ENCODE measurements at places on chromosomes 1 and 21.

DNA sequence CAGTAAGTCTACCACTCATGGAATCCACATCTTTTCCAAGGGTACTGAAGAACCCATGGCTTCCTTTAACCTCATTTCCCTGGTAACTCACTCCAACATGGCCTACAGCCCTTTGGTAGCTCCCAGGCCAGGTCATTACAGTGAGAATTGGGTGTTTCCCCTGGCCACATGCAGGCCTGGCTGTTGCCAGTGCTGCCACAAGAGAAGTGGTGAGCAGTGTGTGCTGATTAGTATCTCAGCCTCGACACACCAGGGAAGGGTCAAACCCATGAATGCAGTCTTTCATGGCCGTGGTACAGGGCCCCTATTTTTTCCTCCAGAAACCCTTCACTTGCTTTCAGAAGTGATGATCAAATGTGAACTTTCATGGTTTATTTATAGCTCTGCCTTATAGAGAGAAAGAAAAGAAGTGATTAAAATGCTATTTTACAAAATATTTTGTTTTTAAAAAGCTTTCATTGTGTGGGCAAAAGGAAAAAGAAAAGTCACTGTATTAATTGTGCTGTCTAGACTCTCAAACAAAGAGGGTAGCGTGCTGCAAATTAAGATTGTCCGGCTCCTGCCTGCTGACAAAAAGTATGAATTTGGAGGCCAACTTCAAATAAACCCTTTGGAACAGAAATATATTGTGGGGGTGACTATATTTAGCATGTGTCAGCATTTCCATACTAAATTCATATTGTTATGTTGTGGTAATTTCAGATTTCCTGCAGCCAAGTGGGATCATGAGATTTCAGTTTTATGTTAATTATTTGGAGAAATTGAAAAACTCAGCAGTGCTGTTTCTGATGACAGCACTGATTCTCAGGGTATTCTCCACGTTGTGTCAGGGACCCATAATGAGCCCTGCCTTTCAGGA lies 62.0 kb upstream of the HOOK1 start:
- H3K4me1 ChIP-seq, result peaks cover 10% of the 10 kb centered on the region
- no peak overlapping the region for H3K4me3 ChIP-seq
- H3K36me3 ChIP-seq, result no peaks in the 10 kb centered on the region
- ATAC-seq, result peak; percentile 45
- no peaks in the 10 kb centered on the region for H3K27me3 ChIP-seq

DNA sequence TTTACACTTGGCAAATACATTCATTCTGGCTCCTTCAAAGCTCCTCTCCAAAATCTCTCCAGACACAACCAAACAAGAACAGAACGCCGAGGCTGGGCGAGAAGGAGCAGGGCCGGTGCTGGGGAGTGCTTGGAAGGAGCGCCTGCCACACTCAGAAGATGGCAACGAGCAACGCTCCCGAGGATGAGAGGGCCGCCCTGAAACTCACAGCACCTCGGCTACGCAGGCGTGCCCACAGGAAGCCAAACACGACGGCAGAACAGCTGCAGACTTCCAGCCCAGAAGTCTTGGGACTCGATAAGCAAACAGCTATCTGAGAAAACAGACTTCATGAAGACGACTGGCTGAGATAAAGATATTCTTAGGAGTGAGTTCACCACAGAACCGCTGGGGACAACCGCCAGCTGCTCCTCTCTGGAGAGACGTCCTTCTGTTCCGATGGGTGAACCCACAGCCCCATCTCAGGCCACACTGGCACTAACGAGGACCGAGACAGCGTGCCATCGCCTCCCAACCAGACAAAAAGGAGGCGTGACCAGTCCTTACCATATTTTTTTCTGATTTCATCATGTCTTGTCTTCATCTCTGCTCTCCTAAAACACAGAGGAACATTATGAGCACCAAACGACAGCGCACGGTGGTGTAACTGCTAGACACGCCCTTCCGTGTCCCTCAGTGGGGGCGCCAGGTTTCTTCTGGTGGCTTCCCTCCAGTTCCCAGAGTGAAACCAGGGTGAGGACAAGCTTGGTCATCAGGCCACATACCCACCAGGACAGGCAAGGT lies 18.6 kb downstream of the PTTG1IP start:
- H3K27me3 ChIP-seq, result no peaks in the 10 kb centered on the region
- peaks cover 54% of the 10 kb centered on the region for H3K36me3 ChIP-seq
- no peak overlapping the region for H3K27ac ChIP-seq
- no peak for ATAC-seq
- no peak overlapping the region for H3K4me3 ChIP-seq

GRCh38 chr1:167514288-167514687 lies 4.0 kb downstream of the CD247 start:
- H3K4me3 ChIP-seq, result no peak overlapping the region
- peaks cover 52% of the 10 kb centered on the region for H3K27me3 ChIP-seq
- no peak for ATAC-seq
- H3K36me3 ChIP-seq, result no peaks in the 10 kb centered on the region
- H3K27ac ChIP-seq, result no peak overlapping the region
- no peaks in the 10 kb centered on the region for H3K4me1 ChIP-seq

DNA sequence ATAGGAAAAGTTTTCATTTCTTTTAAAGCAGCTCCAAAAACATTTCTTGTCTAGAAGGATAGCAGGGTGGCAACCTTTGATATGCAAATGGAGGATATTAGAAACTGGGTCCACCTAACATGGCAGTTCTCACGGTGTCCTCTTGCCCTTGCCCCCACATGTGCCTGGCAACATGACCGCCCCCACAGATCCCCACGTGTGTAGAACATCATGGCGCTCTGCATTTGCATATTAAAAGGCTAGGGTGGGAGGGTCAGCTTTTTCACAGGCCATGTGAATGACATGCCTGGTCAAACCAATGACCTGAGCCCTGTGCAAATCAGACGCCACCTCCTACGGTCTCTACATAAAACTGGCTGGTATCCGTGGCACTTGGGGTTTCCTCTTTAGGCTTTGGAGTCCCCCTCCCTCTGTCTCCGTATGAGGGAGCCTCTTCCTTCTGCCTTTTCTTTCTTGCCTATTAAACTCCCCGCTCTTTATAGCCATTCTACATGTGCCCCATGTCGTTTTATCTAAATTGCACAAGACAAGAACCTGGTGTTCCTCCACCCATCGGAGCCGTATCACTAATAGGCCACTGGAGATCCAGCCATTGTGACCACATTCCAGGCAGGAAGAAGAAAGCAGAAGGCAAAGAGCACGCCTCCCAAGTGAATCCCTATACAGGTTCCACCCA lies 71.3 kb downstream of the WDR4 start:
- peaks cover 18% of the 10 kb centered on the region for H3K27me3 ChIP-seq
- ATAC-seq, result no peak
- no peak overlapping the region for H3K4me3 ChIP-seq
- no peak overlapping the region for H3K27ac ChIP-seq
- H3K4me1 ChIP-seq, result no peaks in the 10 kb centered on the region

DNA sequence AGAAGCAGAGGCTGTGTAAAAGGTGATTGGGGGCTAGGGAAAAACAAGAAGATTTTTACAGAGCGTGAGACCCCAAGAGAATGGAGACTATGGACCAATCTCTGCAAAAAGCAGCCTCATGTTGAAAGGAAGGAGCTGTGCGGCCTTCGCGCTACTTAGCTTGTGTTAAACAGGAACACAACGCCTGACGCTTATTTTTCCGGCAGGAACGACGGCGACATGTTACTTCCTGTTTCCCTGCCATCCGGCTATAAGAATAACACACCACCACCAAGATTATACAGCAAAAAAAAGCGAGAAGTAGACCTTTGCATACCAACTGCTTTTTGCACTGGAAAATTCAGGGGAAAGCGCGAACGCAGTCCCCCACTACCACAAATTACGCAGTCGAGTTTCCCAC lies 272.7 kb downstream of the FAM72C start:
- H3K27ac ChIP-seq, result no peak overlapping the region
- no peak for ATAC-seq
- H3K4me1 ChIP-seq, result peaks cover 8% of the 10 kb centered on the region
- no peak overlapping the region for H3K4me3 ChIP-seq

GRCh38 chr1:147669469-147670318 lies 630 bp downstream of the ACP6 start:
- H3K27ac ChIP-seq, result peak overlapping the region; percentile 80
- peak; percentile 63 for ATAC-seq
- H3K27me3 ChIP-seq, result peaks cover 22% of the 10 kb centered on the region
- peaks cover 20% of the 10 kb centered on the region for H3K4me1 ChIP-seq

GRCh38 chr1:205316161-205316566 lies 5.4 kb downstream of the NUAK2 start:
- H3K27ac ChIP-seq, result peak overlapping the region; percentile 97
- H3K4me1 ChIP-seq, result peaks cover 96% of the 10 kb centered on the region
- H3K4me3 ChIP-seq, result peak overlapping the region; percentile 71

DNA sequence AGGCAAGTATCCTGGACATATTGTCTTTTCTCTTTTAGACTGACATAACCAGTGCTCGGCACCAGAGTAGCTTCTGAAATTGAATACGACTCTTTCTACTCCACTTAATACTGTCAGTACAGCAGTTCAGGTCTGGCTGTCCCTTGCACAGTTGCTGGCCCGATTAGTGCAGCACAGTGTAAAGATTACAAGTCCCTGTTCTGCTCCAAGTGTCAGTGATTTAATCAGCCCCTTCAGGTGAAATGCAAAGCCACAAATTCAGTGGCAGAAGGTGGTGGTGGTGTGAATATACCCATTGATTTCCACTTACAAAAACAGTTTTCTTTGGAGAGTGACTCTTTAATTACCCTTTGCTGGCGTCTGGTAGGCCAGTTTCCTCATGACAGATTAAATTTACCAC lies 545.4 kb downstream of the ADGRL2 start:
- H3K4me3 ChIP-seq, result no peak overlapping the region
- H3K27me3 ChIP-seq, result no peaks in the 10 kb centered on the region
- H3K27ac ChIP-seq, result no peak overlapping the region
- no peak for ATAC-seq
- H3K4me1 ChIP-seq, result no peaks in the 10 kb centered on the region

DNA sequence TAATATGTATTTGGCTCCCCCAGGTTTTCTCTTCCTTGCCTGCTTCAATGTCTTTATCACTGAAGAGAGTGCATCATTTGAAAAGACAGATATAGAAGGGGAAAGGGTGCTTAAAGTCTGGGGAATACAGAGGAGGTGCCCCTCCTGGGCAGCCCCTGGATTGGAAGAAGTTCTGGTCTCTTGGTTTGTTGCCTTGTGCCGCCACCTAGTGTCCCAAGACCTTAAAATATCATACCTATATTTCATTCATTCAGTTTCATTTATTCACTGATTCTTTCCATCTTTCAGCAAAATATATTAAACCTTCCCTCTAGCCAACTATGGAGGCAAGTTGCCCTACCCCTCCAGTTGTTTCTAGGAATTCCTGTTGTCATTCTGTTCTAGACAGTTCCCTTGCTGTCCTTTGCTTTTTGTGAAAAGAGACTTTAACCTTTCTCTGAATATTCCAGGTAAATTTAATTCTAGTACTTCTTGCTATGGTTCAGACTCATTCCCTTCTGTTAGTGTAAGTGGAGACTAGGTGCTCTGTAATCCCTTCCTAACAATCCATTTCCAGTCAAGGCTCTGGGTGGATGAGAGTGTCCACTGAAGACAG lies 56.1 kb downstream of the MEF2D start:
- ATAC-seq, result no peak
- peaks cover 7% of the 10 kb centered on the region for H3K4me1 ChIP-seq
- no peak overlapping the region for H3K27ac ChIP-seq
- H3K4me3 ChIP-seq, result no peak overlapping the region
- peaks cover 80% of the 10 kb centered on the region for H3K27me3 ChIP-seq
- no peaks in the 10 kb centered on the region for H3K36me3 ChIP-seq

DNA sequence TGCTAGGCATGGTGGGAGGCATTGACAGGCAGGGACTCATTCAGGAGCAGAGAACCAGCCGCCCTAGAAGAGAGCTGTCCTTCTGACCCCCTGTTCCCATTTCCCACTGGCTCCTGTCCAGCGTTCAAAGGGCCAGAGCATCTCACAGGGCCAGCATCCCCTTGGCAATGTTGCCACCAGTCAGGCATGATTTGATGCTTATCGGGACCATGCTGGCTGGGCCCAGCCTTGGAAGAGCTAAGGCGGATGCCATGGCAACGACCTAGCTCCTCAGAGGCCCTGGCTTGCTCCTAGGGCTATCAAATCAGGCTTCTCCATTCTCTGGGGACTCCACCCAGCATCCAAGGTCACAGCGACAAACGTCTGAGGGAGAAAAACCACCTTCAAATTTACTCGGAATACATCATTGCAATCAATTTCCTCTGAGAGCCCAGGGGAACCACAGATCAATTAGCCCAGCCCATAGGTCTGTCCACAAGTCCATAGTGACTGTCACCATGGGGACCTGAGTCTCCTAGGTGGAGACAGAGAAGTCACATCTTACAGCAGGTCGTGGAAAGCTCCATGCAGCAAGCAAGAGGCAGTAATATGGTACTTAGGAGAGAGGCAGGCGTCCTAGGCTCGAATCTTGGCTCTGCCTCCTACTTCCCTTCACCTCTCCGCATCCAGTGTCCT lies 14.1 kb upstream of the VWA5B1 start:
- H3K4me3 ChIP-seq, result no peak overlapping the region
- no peak overlapping the region for H3K27ac ChIP-seq
- no peak for ATAC-seq
- peaks cover 22% of the 10 kb centered on the region for H3K4me1 ChIP-seq
- no peaks in the 10 kb centered on the region for H3K36me3 ChIP-seq
- H3K27me3 ChIP-seq, result peaks cover 31% of the 10 kb centered on the region

GRCh38 chr1:213276236-213276635 lies 225.2 kb downstream of the RPS6KC1 start:
- H3K27me3 ChIP-seq, result no peaks in the 10 kb centered on the region
- H3K4me3 ChIP-seq, result no peak overlapping the region
- H3K36me3 ChIP-seq, result peaks cover 39% of the 10 kb centered on the region
- no peaks in the 10 kb centered on the region for H3K4me1 ChIP-seq

- H3K4me3 ChIP-seq, result no peak overlapping the region
- no peak for ATAC-seq
- H3K27me3 ChIP-seq, result no peaks in the 10 kb centered on the region
- H3K27ac ChIP-seq, result no peak overlapping the region
These were observed 375.7 kb upstream of the B3GALT2 start for GRCh38 chr1:193562121-193562520.

DNA sequence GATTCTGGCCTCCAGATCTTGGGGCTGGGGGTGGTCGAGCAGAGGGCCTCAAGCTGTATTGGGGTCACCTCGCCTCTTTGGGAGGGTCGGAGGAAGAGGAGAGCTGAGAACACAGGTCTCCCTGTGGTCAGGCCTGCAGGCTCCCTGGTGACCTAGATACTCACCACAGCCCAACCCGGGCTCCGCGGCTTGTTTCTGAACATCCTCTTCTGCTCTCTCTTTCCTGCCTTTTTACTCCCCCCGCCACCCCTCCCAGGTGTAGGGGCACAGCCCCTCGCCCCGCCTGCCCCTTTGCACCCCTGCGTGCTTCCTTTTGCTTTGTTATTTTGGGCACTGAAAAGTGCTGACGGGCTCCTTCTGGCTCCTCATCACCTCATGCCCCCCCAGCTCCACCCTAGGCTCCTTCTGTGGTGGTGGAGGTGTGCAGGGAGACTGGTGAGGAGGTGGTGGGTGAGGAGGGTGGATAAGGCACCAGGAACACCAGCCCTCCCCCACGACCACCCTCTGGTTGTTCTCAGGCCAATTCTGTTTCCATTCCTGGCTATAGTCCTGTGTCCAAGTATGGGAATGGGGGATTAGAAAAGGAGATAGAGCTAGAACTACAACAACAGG lies 10.6 kb upstream of the LINGO4 start:
- no peaks in the 10 kb centered on the region for H3K36me3 ChIP-seq
- no peak for ATAC-seq
- H3K27me3 ChIP-seq, result peaks cover 33% of the 10 kb centered on the region
- no peaks in the 10 kb centered on the region for H3K4me1 ChIP-seq
- H3K27ac ChIP-seq, result no peak overlapping the region
- no peak overlapping the region for H3K4me3 ChIP-seq
